ENCODE measurements at places on chromosomes 6 and 20. TPM values are rescaled to one million over a fixed set of nuclear protein-coding genes. Genes with fewer than 3 reads are reported as not detected.

The HLA-DOB gene
- total RNA-seq, result 4.0 TPM

The MMP24 gene
- not detected for total RNA-seq

The RBPJL gene
- total RNA-seq, result not detected

The PTP4A1 gene
- 77.0 TPM for total RNA-seq

The GSTA3 gene
- total RNA-seq, result not detected

The FAM184A gene
- 8.3 TPM for total RNA-seq

Measured in activated naive CD4-positive, alpha-beta T cell treated with anti-CD3 and anti-CD28 coated beads, Interleukin-2, amount 50 U/mL, for 72 hours (primary cell).